ENCODE measurements at places on chromosomes 4 and X.

- DNase-seq: no peak
Measured at GRCh38 chrX:136779346-136779781, 1.4 kb downstream of the ARHGEF6 start.

GRCh38 chr4:82713856-82714255, 84.7 kb downstream of the SCD5 start:
- no peak for DNase-seq

DNA sequence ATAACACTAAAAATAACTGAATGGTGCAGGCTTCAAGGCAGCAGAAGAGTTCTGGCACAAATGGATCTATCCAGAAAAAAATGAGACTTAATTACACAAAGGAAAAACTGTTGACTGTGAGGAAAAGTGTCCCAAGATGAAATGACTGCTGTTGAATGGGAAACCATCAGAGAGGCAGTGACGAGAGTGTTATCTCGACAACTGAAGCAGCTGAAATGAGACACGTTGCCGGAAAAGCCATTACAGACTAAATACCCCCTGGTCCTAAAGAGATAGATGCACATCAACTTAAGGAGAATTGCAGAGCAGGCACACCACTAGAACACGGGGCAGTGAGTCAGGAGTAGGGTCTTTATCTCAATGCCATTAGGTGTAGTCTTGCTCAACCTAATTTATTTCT, 277.8 kb downstream of the DMD start:
- no peak for DNase-seq

- DNase-seq: peak; percentile 7
Measured at GRCh38 chr4:89410687-89411086, 103.1 kb upstream of the GPRIN3 start.

- no peak for DNase-seq
Measured at GRCh38 chr4:76539979-76540378, 105.0 kb downstream of the SHROOM3 start.

- no peak for DNase-seq
Measured at GRCh38 chrX:68942840-68943239, 114.0 kb downstream of the EFNB1 start.

DNA sequence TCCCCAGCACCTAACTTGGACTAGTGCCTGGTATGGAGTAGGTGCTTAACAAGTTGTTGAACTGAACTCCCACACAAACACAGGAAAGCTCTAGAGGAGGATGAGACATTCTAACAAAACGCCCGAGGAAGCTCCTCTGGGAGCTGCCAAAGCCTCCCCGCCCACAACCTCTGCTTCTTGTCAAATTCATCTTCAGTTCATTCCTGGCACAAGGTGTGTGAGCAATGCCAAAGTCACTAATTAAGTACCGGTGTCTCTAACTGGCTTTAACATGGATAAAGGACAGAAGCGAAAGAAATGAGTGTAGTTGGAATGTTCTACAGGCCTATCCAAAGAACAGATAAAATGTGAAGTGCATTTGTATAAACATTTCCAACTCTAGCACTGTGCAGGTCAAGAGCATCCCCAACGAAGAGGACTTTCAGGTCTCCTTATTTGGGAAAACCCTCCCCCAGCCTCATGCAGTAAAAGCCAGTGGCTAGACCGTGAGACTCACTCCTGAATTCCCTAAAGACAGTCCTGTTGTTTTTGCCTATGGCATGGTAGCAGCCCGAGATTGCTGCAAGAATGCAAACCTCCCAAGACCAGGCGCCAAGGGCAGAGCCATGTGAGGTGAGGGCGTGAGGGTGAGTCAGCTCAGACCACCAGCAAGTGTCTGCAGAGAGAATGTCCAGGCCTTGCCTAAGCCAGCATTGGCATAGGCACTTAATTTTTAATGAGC, 72.2 kb upstream of the KLF3 start:
- no peak for DNase-seq

DNA sequence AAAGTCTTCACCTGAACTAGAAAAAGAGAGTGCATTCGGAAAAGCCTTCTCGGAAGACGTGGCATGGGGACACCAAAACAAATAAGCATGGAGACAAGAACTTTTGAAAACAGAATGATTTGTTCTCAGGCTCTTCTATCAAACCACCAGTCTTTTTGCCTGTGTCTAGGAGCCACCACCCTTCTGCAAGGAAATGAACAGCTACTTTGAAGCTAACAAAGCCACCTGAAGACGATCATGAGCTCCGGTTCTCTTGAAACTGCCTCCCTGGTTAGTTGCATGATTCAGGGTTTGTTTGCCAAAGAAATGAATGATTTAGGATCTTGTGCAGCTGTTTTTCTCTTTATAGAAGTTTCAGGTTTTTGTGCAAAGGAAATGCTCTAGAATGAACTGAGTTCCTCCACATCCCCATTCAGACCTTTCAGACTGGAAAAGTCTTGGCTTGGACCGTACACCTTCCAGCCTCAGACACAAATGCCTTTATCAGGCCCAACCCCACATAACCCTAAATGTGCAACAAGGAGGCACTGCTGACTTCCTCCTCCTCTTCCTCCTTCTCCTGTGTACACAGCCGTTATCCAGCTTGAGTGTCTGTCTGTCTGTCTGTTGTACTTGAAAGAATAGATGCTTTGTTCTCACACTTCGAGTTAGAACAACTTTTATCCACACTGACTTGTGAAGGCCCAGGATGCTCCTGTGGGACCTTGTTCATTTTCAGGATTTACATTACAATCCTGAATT, 334.8 kb upstream of the KLF3 start:
- no peak for DNase-seq

- DNase-seq: no peak
Measured at GRCh38 chrX:52341493-52341892, 27.3 kb upstream of the XAGE2 start.

- no peak for DNase-seq
Measured at GRCh38 chr4:41795796-41796385, 47.4 kb upstream of the PHOX2B start.

- no peak for DNase-seq
Measured at GRCh38 chr4:25790024-25790423, 72.8 kb downstream of the SEL1L3 start.

- no peak for DNase-seq
Measured at GRCh38 chr4:82525307-82525911, 36.4 kb downstream of the TMEM150C start.

- no peak for DNase-seq
Measured at GRCh38 chrX:24175276-24175675, 25.7 kb downstream of the ZFX start.

DNA sequence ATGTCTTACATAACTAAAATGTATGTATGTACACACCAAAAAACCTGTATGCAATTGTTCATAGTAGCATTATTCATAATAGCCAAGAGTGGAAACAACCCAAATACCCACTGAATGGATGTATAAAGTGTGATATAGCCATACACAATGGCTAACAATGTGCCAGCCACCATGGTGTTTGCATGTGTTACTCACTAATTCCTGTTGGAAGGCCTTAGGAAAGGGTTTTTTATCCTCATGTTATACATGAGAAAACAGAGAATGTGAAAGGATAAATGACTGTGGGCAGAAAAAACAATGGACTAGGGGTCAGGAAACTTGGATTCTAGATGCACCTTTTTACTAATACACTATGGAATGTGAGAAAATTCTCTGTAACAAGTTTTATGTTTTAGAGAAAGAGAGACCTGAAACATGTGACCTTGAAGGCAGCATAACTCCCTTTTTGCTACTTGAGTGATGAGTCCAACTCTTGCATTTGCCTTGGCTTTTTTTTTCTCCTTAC, 55.7 kb downstream of the TIGD2 start:
- DNase-seq: no peak

- DNase-seq: no peak
Measured at GRCh38 chrX:112147206-112147605, 64.6 kb upstream of the TRPC5 start.

- DNase-seq: no peak
Measured at GRCh38 chr4:82519776-82520175, 42.0 kb downstream of the TMEM150C start.
